A549 treated with AZD2906 at 1 μM for 4 hours (cell line): ENCODE measurements at places on chromosomes 13 and 19. TPM values are rescaled to one million over a fixed set of nuclear protein-coding genes. Genes with fewer than 3 reads are reported as not detected.

Gene CDC42EP5
- 0.14 to 0.29 TPM (median 0.15 TPM) in 3 of 5 replicates, not detected in the others for total RNA-seq

Gene RBM26
- 16.5 to 23.1 TPM (median 19.8 TPM) in 5 replicates for total RNA-seq

Gene ZNF91
- 0.09 to 0.38 TPM (median 0.15 TPM) in 5 replicates for total RNA-seq

Gene ZNF536
- 0.02 TPM in 1 of 5 replicates, not detected in the others for total RNA-seq

Gene CYSLTR2
- not detected in 5 replicates for total RNA-seq

Gene OVOL3
- total RNA-seq: 0.19 to 0.32 TPM (median 0.29 TPM) in 4 of 5 replicates, not detected in the other

Gene ZNF730
- total RNA-seq: not detected in 5 replicates

Gene RGL3
- total RNA-seq: 1.1 to 2.1 TPM (median 1.4 TPM) in 5 replicates

Gene SERP2
- total RNA-seq: not detected in 5 replicates

Gene KIR2DL1
- total RNA-seq: not detected in 5 replicates

Gene SSC5D
- total RNA-seq: 0.40 to 0.99 TPM (median 0.66 TPM) in 5 replicates

Gene ZNF226
- total RNA-seq: 17.2 to 21.5 TPM (median 18.9 TPM) in 5 replicates

Gene TDRD12
- 0.10 to 0.23 TPM (median 0.19 TPM) in 5 replicates for total RNA-seq

Gene INSL3
- total RNA-seq: 0.35 to 0.76 TPM (median 0.45 TPM) in 4 of 5 replicates, not detected in the other

Gene FGF22
- total RNA-seq: 0.46 to 0.82 TPM (median 0.66 TPM) in 5 replicates

Gene LGI4
- 0.10 to 0.41 TPM (median 0.28 TPM) in 5 replicates for total RNA-seq

Gene MYH14
- total RNA-seq: 5.3 to 6.4 TPM (median 5.8 TPM) in 5 replicates

Gene C19orf81
- 3.5 to 13.4 TPM (median 10.5 TPM) in 5 replicates for total RNA-seq

Gene PNMA8B
- not detected in 5 replicates for total RNA-seq

Gene ANKRD24
- total RNA-seq: 0.17 to 0.29 TPM (median 0.24 TPM) in 5 replicates

Gene RETN
- not detected in 5 replicates for total RNA-seq

Gene PALM3
- total RNA-seq: 1.4 to 2.6 TPM (median 2.2 TPM) in 5 replicates

Gene TTC9B
- total RNA-seq: 0.20 to 0.61 TPM (median 0.49 TPM) in 5 replicates

Gene PDE4C
- 0.21 to 0.44 TPM (median 0.27 TPM) in 5 replicates for total RNA-seq

Gene SH2D3A
- total RNA-seq: 15.2 to 19.9 TPM (median 19.1 TPM) in 5 replicates

Gene OXGR1
- total RNA-seq: not detected in 5 replicates

Gene GIPR
- total RNA-seq: 2.0 to 3.3 TPM (median 2.9 TPM) in 5 replicates

Gene FARP1
- total RNA-seq: 15.8 to 19.6 TPM (median 17.7 TPM) in 5 replicates

Gene KIR3DL2
- not detected in 5 replicates for total RNA-seq

Gene ACP7
- total RNA-seq: 0.05 to 0.10 TPM (median 0.05 TPM) in 4 of 5 replicates, not detected in the other

Gene UPF3A
- total RNA-seq: 31.8 to 38.9 TPM (median 36.0 TPM) in 5 replicates

Gene SLC7A10
- 0.09 to 0.15 TPM (median 0.12 TPM) in 5 replicates for total RNA-seq

Gene ZSCAN4
- not detected in 5 replicates for total RNA-seq

Gene PLIN5
- total RNA-seq: 0.10 to 0.39 TPM (median 0.14 TPM) in 5 replicates

Gene CYP4F2
- total RNA-seq: 0.05 to 0.24 TPM (median 0.11 TPM) in 5 replicates

Gene C1QTNF9
- not detected in 5 replicates for total RNA-seq

Gene ZGLP1
- total RNA-seq: 0.79 to 2.7 TPM (median 1.7 TPM) in 5 replicates

Gene APC2
- 1.1 to 2.3 TPM (median 1.8 TPM) in 5 replicates for total RNA-seq
